Stimulated activated CD4-positive, alpha-beta T cell treated with anti-CD3 and anti-CD28 coated beads, Interleukin-12 subunit alpha, Interleukin-12 subunit beta, amount 100 ng/mL, for 24 hours (primary cell): ENCODE measurements at places on chromosomes 7 and 10.

DNA sequence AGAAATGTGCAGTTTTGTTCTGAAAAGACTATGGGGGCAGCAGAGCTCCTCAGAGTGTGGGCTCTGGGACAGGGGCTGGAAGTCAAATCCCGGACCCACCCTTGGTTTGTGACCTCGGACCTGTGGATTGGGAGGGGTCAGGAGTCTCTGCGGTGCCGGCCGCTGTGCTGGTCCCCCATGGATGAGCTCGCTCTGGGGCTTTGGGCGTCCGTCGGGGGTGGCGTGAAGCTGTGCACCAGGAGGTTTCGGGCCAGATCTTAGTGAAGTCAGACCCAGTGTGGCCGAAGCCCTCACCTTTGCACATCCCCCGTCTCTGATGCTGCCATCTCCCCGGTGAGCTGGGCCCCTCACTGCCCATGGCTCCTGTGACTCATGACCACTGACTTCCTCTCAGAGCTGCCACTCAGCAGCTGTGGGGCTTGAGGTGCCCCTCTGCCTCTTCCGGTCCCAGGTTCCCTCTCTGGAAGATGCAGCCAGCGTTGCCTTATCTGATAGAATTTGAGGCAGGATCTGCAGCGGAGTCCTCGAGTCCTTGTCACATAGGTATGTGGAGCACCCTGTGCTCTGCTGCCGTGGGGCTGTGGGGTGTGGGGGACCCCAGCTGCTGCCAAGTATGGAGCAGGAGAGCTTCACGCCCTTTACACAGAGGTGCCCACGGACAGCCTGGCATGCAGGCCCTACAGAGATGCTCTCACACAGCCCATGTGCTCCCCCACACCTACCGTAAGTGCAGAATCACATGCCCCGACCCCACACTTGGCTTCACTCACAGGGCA lies 11.4 kb upstream of the SCART1 start:
- no peak for DNase-seq

GRCh38 chr7:45581271-45581780 lies 7.2 kb downstream of the ADCY1 start:
- DNase-seq: no peak

DNA sequence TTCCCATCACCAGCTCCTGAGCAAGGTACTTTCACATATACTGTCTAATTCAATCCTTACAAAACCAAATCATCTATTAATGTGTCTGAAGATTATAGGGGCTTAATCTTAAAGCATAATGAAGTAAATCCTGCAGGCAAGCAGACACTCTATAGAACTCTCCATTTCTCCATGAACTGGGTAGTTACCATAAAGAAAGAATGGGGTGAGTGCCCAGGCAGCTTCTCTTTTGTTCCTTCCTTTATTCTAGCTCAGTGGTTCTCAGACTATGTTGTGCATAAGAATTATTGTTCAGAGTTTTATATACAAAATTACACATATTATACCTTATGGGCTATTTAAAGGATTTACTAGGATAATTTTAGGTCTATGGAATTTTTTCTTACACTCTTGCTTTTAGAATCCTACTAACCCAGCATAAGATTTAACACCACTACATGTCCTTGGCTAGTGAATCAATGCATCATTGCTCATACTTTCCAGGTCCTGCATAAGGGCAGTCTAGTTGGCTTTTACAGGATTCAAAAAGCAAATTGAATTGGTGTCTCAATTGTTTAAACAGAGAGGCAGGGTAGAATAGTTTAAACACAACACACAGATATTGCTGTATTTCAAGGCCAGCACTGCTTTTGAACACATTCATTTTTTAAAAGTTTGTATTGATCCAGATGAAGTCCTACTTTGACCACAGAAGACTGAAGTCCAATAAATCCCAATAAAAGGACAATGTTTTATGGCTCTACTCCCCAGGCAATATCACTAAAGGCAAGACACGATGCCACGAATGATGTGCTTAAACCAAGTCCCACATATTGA lies 12.9 kb downstream of the SGCE start:
- no peak for DNase-seq

DNA sequence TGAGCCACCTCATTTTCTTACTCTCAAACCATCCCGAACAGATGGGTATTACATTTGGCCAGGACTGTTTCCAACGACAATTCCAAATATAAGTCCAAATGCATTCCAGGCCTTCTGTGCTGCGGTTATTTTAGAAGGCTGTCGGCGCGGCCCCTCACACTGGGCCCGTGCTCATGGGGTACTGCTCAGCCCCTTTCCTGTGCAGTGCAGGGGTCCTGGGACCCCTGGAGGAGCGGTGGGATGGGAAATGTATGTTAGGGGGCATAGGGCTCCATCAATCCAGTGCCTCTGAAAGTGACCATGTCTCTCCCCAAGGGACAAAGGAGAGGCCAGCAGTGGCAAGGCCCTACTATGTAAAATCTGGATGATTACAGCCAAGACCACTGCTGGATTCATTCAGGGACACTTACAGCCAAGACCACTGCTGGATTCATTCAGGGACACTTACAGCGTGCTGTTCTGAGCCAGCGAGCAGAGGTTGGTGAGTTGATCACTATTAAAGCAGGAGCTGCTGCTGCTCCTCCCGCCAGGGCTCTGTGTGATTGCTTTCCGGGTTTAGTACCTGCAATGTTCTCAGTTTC lies 66.3 kb downstream of the CHST15 start:
- no peak for DNase-seq

DNA sequence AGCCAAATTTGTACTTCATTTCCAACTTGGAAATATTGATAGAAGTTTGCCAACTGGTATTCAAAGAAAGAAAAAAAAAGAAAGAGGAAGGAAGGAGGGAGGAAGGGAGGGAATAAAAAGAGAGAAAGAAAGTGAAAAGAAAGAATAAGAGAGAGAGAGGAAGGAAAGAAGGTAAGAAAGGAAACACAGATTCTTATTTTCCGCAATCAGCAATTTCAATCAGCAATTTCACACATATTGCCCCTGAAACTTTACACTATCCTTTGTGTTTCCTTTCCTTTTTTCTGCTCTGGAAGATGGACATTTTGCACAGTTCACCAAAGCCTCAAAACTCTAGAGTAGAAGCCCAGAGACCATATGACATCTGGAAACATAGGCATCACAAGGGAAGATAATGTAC lies 888.1 kb downstream of the REEP3 start:
- no peak for DNase-seq
